SJSA1 (cell line): ENCODE measurements at places on chromosomes 3 and 15. TPM values are rescaled to one million over a fixed set of nuclear protein-coding genes. Genes with fewer than 3 reads are reported as not detected.
A peak's percentile ranks its signal among the peaks of the same experiment; 100 is the strongest.

RASL12 gene
- 175 and 181 TPM in 2 replicates for total RNA-seq

DNA sequence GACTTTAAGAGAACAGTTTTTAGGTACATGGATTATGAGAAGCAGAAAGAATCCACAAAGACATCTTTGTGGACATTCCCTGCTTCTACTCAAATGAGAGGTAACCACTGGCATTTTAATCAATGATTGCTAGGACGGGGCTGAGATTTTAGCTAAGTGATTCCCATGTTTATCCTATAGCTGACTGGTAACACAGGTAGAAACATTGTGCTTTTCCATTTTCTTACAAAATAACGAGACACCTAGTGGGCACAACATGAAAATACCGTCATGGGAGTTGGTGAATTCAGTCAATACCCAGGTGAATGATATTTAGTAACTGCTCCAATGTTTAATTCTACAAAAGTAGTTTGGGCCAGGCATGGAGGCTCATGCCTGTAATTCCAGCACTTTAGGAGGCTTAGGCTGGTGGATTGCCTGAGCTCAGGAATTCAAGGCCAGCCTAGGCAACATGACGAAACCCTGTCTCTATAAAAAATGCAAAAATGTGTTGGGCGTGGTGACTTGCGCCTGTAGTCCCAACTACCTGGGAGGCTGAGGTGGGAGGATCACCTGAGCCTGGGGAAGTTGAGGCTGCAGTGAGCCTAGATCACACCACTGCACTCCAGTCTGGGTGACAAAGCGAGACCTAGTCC, 37.2 kb upstream of the DENND4A start:
- H3K27me3 ChIP-seq: no peaks in the 10 kb centered on the region
- DNase-seq: no peak
- peaks cover 10% of the 10 kb centered on the region for H3K4me1 ChIP-seq

- peaks cover 81% of the 10 kb centered on the region for H3K36me3 ChIP-seq
- H3K4me3 ChIP-seq: no peak overlapping the region
- H3K27ac ChIP-seq: no peak overlapping the region
- DNase-seq: no peak
These were observed 55.2 kb downstream of the PGPEP1L start for GRCh38 chr15:98952381-98952803.

CLDN1 gene
- total RNA-seq: 1.5 and 2.4 TPM in 2 replicates

GRCh38 chr3:182895513-182896112, 84.7 kb downstream of the DCUN1D1 start:
- no peaks in the 10 kb centered on the region for H3K27me3 ChIP-seq
- no peaks in the 10 kb centered on the region for H3K4me1 ChIP-seq
- no peak for DNase-seq
- H3K4me3 ChIP-seq: no peak overlapping the region
- no peak overlapping the region for H3K27ac ChIP-seq
- peaks cover 3% of the 10 kb centered on the region for H3K36me3 ChIP-seq

PFN2 gene
- 200 and 259 TPM in 2 replicates for total RNA-seq

- H3K36me3 ChIP-seq: peaks cover 10% of the 10 kb centered on the region; the same call in 1 of the 2 replicates
- DNase-seq: no peak
- peak overlapping the region; percentile 48; the same call in 1 of the 2 replicates for H3K27ac ChIP-seq
- H3K27me3 ChIP-seq: no peaks in the 10 kb centered on the region
- H3K4me1 ChIP-seq: peaks cover 26% of the 10 kb centered on the region
These were observed 7.0 kb downstream of the PPCDC start for GRCh38 chr15:75030424-75030823.

GRCh38 chr3:171846597-171846996, 3.4 kb downstream of the TMEM212 start:
- H3K4me3 ChIP-seq: no peak overlapping the region

ALG1L2 gene
- 1.8 TPM in 1 of 2 replicates, not detected in the other for total RNA-seq

DNA sequence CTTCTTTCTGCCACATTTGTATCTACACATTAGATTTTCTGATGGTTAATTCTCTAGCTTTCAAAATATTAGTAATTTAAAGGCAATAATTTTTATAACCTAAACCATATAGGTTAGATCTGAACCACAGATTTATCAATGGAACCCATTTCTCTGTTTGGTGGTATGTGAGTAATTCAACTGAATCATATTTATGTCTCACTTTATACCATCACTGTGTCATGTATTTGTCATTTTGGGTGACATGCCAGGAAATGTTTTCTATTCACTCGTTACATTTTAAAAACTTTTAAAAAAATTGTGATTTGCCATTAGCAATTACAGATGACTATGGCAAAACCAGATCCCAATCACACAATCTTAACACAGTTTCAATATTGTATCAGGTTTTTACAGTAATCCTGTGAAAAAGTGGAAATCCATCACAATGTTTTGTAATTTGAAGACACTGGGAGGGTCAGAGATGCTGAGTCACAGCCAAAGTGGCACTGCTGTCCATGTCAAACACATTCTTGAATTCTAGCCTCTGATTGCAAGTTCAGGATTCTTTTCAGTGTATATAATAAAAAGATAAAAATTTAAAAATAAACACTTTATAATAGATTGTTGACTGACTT, 356.0 kb upstream of the RBMS3 start:
- no peaks in the 10 kb centered on the region for H3K27me3 ChIP-seq
- H3K4me1 ChIP-seq: 0 out of 2 replicates have a peak, but pooled peaks cover 4% of the 10 kb centered on the region
- H3K27ac ChIP-seq: peak overlapping the region; percentile 52
- peak; percentile 15 for DNase-seq
- no peaks in the 10 kb centered on the region for H3K36me3 ChIP-seq
- no peak overlapping the region for H3K4me3 ChIP-seq

- H3K4me1 ChIP-seq: peaks cover 18% of the 10 kb centered on the region
- no peak overlapping the region for H3K4me3 ChIP-seq
- DNase-seq: peak; percentile 84
- peak overlapping the region; percentile 51 for H3K27ac ChIP-seq
These were observed 7.2 kb downstream of the SUSD5 start for GRCh38 chr3:33211444-33211843.
